ENCODE measurements at places on chromosomes 5 and 9.

GRCh38 chr9:35736201-35736633 lies 3.8 kb downstream of the CREB3 start:
- peak; percentile 83 for DNase-seq

DNA sequence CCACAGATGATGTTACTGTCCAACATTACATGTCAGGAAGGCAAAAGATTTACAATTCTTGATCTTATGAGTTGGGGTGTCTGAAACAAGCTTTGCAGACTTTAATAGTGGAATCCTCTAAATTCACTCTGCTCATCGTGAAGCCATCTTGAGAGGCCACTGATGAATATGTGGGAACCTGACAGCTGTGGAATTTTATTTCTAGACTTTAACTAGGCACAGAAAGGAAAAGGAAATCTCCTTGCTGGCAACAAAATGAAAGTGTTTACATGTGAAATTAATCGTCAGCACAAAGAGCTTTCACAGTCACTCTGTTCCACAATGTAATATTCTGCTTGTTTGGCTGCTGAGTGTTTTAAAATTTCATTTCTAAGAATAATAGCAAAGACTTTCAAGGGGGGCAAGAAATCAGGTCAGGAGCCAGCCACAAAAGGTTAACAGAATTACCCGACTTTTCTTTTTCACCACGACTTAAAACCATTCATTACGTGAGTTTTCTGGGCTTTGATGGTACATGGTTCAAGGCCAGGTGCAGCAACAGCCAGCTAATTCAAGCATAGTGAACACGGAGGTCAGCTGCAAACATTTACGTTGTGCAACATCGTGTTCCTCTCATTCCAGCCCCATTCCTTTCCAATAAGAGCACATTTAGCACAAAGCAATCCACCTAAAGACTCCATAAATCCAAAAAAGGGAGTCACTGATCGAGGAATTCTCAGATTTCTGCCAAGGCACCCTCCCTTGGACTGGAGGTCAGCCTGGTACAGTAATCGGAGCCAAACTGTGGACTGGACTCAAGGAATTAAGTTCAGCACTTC lies 14.6 kb downstream of the NREP start:
- DNase-seq: no peak

DNA sequence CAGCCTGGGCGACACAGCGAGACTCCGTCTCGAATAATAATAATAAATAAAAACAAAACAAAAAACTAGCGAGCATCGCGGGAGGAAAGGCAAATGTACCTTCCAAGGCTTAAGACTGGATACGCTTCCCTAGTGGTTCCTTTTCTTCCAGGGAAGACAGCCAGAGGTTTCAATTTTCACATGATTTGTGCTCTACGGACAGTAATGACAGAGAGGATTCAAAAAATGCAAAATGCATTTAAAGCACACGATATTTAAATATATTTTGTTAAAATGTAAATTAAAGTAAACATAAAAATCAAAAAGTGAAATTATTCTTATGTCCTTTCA lies 4.3 kb upstream of the TRIM41 start:
- DNase-seq: no peak

- no peak for DNase-seq
Observed at GRCh38 chr5:3197304-3198073, 398.1 kb upstream of the IRX1 start.

GRCh38 chr9:119318371-119318770 lies 50.9 kb downstream of the BRINP1 start:
- DNase-seq: no peak

GRCh38 chr9:76395381-76395780 lies 1.2 kb upstream of the RFK start:
- no peak for DNase-seq

DNA sequence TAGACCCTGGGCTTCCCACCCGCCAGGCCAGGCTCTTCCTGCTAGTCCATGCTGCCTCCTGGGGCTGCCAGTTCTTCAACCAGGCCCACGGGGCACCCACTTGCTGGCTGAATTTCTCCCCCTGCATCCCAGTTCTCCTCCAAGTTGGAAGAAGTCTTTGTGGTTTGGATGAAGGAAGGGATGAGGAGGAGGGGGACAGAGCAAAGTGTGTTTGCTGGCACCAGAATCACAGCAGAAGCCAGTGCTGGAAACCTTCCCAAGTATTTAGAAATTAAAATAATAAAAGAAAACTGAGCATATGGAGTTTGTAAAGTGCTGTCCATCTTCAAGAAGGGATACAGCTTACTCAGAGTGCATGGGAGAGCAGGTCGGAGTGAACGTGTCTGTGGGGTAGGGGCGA lies 19.4 kb upstream of the UNC5A start:
- no peak for DNase-seq

- peak; percentile 46 for DNase-seq
Observed at GRCh38 chr9:73023025-73023541, 70.2 kb upstream of the ALDH1A1 start.

GRCh38 chr9:6197330-6197729 lies 18.3 kb upstream of the IL33 start:
- DNase-seq: no peak

- no peak for DNase-seq
Observed at GRCh38 chr5:156479849-156480248, 152.9 kb downstream of the SGCD start.

DNA sequence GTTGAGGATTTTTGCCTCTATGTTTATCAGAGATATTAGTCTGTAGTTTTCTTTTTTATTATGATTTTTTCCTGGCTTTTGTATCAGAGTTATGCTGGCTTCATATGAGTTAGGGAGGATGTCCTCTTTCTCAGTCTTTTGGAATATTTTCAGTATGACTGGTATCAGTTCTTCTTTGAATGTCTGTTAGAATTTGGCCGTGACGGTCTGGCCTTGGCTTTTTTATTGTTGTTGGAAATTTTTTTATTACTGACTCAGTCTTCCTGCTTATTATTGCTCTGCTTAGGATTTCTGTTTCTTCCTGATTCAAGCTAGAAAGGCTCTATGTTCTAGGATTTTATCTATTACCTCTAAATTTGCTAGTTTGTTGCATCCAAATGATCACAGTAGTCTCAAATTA lies 421.9 kb downstream of the CDH10 start:
- no peak for DNase-seq

GRCh38 chr9:27655441-27655840 lies 82.2 kb upstream of the C9orf72 start:
- no peak for DNase-seq

DNA sequence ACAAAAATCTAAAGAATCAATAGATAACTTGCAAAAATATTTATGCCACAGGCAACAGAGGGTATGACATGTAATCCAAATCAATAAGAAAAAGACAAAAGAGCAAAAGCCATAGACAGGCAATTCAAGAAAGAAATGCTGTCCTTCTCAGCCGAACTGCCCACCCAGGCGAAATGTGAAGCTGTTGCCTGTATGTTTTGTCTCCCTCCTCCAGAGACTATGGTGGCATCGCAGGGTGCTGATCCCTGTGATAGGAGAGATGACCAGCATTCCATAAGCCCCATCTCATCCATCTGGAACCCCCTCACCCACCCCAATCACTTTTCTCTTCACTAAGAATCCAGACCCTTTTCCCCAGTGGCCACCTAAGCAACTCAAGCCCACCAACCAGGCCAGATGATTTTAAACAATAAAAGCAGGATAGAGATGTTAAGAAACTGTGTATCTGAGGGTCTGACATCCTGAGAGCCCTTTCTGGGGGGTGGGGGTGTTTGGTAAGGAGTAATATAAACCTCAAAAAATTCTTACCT lies 5.3 kb upstream of the ACSL6 start:
- no peak for DNase-seq

- no peak for DNase-seq
Observed at GRCh38 chr5:13771011-13771571, 173.4 kb downstream of the DNAH5 start.

DNA sequence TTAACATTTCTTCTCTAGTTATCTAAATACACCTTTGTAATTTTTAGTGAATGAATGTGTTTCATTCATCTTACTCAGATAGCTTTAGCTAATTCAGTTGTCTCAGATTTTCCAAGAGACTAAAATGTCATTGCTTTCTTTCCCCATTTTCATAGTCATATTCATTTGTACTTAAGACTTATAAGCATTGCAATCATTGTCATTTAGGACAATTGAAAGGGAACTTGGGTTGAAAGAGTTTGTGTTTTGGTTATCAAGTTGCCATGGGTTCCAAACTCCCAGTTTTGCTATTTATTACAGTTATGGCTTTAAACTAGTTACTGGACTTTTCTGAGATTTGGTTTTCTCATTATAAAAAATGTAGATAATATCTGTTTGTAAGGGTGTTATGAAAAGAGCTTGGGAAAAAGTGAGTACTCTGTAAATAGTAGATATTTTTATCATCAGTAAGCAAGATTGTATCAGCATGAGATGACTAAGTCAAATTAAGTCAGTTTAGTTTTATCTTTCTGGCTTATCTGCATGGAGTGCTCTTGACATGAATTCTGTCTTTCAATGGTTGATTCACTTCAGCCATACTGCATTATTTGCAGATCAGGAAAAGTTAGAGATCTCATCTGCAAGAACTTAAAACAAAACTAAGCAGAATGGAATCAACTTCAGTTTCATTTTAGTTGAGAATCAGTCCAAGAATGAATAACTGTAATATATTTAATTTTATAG lies 107.5 kb downstream of the PBX3 start:
- no peak for DNase-seq

DNA sequence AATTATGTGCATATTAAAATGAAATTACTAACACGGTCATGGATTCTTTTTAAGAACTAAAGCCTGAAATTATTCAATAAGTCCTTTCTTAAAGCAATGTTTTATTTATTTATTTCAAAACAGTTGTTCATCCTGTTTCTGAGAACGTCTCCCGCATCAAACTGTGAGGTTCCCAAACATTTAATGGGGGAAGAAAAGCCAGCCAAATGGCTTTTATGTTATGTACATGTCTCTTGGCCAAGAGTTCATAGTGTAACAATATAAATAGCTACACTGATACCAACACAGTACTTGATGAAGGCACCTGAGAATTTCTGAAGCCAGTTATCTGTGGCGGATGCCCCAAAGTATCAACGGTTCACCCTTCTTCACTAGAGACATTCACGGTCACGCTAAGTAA lies 15.7 kb downstream of the TTF1 start:
- DNase-seq: no peak

DNA sequence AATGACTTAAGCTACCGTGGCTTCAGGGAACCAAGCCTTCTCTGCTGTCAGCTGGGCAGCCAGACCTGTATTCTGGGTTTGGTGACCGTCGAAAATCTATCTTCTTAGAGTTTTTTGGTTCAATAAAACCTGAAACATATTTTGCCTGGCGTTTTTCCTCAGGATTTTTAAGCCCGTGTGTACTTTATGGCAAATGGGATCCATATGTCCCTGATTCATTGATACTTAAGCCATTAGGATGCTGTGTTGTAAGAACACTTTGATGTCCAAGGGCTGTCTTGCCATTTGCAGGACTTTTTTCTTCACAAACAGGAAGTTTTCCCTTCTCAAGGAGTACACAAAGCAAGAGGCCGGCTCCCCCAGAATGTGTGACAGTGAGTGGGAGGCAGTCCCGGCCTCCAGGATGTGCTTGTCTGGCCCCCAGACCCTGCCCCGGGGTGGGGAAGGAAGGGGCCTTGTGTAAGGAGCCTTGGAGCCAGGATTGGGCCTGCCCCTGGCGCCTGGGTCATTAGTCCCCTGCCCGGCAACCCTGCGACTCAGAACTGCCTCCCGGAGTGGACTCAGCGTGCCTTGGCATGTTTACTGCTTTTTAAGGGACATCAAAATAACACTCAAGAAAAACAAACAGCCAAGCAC lies 83.4 kb upstream of the SMIM23 start:
- no peak for DNase-seq

GRCh38 chr9:75039801-75040200 lies 11.7 kb upstream of the CARNMT1 start:
- no peak for DNase-seq

DNA sequence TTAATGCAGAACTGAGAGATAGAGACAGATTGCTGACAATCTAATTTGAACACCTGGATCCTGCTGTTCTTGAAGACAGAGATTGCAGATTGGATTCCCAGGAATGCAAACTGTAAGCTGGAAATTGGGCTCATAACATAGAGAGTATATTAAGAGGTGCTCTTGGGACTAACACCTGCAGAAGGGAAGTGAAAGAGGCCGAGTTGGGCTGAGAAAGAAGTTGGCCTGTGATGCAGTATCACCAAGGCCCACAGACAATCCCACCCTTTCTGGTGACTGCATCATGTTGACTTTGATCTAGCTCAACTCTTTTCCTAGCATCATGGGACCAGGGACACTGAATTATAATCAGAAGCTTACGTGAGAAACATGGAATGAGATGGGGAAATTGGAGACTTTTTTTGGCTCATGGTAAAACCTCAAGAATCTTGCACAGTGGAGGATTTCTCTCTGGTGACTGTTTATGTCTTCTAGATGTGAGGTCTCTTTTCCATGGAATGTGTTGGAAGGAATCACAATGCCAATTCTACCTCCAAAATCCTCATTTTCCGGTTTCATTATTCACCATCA lies 36.5 kb upstream of the NUDT12 start:
- DNase-seq: no peak

DNA sequence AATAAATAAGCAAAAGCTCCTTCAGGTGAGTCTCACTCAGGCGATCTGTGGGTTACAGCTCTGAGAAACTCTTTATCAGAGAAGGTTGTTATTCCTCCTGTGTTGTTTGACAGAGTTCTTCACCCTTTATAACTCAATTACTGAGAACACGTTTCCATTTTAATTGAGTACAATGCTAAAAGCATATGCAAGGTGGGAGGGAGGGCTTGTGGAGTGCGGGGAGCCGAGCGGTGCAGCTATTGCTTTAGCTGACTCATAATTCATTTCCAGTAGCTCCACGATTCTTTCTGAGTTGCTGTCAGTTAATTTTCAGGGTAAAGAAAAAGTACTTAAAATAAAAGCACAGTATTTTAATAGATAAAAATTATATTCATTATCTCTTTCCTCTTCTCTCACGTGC lies 104.7 kb upstream of the CKMT2 start:
- no peak for DNase-seq
